Hematopoietic multipotent progenitor cell treated with erythropoietin and hydrocortisone succinate and interleukin-3 and kit ligand, for 6 days (in vitro differentiated cells): ENCODE measurements at places on chromosomes 7 and 10.

- DNase-seq, result peak; percentile 50
Measured at GRCh38 chr7:65731562-65732035, 141.3 kb upstream of the VKORC1L1 start.

- DNase-seq, result no peak
Measured at GRCh38 chr10:122570920-122571319, 10.4 kb downstream of the DMBT1 start.

- peak; percentile 60 for DNase-seq
Measured at GRCh38 chr7:69654381-69654780, 56.1 kb downstream of the AUTS2 start.

- DNase-seq, result peak; percentile 77
Measured at GRCh38 chr10:100009283-100009792, 409 bp downstream of the DNMBP start.

- no peak for DNase-seq
Measured at GRCh38 chr7:132752431-132752830, 176.2 kb upstream of the PLXNA4 start.

GRCh38 chr7:60706-61105 lies 131.7 kb upstream of the FAM20C start:
- no peak for DNase-seq

DNA sequence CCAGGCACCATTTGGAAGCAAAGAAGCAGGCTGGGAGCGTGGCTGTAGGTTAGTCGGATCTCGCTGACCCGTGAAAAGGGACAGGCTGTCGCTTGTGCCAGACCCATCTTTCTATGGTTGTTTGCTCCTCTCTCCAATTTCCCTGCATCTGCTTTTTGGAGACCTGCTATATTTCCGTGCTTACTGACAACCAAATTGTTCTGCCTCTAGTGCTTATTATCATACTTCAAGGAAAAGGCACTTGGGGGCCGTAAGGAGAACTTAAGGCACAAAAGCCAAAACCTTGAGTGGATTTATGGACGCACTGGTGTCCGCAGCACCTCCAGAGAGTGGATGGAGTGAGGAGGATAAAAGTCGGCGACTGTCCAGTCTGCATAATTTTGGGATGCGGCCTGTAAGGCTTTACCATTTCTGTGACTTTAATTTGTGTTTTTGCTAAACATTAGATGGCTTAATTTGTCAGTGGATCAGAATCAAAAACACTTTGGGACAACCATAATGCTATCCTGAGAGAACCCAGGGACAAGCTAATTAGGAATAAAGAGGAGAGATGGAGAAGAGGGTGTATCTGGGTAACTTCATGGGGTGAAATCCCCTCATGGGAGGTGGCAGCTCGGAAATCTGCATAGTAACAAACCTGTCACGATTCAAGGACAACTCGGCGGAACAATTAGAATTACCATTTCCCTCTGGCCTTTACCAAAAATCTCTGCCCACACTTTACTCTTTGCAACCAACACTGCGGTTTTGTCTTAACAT lies 206.7 kb downstream of the HDAC9 start:
- DNase-seq, result no peak

- DNase-seq, result no peak
Measured at GRCh38 chr10:54203401-54203800, 597.6 kb downstream of the PCDH15 start.

DNA sequence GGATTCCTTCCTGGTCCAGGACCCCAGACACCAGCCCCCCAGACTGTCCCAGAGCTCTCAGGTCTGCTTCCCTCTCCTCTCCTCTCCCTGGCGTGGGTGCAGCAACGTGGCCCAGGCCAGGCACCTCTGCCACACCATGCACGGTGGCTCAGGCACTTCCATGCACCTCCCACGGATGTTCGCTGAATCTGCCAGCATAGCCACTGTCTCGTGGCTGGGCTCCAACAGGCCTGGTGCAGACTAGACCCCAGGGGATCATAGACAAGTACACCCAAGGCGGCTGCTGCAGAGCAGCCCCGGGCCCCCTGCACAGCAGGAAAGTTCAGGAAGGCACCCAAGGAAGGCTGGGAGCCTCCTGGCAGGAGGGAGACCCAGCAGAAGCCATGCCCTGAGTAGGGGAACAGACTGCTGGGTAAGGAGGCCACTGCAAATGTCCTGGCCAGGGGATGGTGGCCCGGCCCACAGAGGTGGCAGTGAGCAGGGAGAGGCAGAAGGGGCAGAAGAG lies 4.4 kb downstream of the RASGEF1A start:
- DNase-seq, result no peak

- no peak for DNase-seq
Measured at GRCh38 chr7:142889816-142890215, 4.3 kb upstream of the TRPV6 start.

DNA sequence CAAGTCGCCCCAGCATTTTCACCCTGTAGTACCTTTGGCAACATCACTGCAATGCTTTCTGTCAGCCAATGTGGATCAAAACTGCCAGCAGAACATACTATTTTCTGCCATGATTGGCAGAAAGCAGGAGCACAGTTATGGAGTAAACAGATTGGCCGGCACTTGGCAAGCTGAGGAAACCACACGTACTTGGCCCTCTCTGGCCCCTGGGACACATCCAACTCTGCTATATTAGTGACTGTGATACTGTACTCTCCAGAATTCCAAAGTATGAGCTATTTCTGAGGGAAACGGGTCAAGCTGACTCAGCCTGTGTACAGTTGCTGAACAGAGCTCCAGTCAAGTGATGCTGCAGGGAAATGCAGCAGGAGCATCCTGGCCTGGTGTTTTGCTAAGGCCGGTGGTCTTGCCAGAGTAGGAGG lies 39.8 kb upstream of the LANCL2 start:
- no peak for DNase-seq

GRCh38 chr10:77865580-77866324 lies 60.8 kb downstream of the DLG5 start:
- no peak for DNase-seq

DNA sequence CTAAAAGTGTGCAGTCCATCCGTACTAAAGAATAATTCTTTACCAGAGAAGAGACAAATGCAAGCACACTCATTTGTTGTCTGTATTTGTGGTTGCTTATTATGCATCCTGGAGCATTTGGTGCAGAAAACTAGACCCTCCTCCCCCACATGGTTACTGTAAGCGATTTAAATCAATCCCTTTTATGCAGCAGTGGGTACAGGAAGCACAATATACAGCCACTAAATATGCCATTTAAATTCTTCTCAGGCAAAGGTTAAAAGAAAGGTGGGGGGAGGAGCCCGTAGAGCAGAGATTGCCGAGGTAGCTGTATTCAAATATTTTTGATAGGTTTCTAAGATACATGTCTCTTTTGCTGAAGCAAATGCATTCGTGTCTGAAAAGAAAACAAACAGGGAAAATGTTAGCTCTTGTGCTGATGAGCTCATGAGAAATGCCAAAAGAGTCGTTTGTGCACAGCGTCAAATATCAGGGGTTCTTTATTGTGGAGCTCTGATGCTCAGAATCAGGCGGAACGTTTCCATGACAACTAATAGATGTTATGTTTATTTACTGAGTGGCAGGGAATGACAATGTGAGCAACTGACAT lies 131.3 kb upstream of the NPVF start:
- no peak for DNase-seq

DNA sequence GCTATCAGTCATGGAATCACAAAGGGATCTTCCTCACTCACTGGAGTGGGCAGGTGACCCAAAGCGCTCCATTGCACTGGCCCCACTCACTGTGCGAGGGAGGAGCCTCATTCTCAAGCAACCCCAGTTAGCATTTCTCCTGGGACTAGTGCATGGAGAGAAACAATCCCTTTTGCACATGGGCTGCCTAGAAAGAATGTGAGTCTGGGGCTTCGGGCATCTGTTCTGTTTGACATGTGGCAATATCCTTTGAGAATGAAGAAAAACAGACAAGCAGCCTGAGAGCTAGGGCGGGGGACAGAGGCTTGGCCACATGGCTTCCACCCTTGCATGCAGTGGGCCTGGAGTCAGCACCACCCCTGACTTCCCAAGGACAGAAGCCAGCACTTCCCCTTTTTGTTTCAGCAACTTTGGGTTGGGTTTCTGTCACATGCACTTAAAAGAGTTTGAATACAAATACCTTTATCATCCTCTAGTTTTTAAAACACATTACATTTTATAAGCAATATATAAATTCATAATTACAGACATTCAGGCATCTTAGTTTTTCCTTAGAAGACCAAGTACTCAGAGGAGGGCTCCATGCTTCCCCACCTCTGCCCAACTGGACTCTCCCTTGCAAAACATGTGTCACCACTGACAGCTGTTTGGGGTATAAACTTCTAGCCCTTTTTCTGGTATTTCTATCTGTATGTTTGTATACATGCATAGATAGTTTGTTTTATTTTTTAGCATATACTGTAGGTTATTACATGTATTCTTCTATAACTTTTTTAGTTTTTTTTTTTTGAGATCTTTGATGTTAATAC lies 73.8 kb downstream of the RBM20 start:
- DNase-seq, result peak; percentile 74

DNA sequence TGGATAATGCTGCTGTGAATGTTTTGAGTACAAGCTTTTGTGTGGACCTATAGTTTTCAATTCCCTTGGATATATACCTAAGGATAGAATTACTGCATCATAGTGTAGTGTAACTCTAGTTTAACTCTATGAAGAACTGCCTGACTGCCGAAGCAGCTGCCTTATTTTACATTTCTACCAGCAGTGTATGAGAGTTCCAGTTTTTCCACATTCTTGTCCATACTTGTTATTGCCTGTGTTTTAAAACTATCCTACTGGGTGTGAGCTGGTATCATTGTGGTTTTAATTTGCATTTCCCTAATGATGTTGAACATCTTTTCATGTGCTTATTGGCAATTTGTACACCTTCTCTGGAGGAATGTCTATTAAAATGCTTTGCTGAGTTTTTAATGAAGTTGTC lies 15.7 kb downstream of the SEPTIN7 start:
- DNase-seq, result no peak

GRCh38 chr7:6384327-6384726 lies 63.4 kb downstream of the DAGLB start:
- DNase-seq, result no peak

GRCh38 chr7:13725591-13725990 lies 263.9 kb downstream of the ETV1 start:
- no peak for DNase-seq

GRCh38 chr7:29345590-29345989 lies 151.0 kb downstream of the CHN2 start:
- peak; percentile 78 for DNase-seq

GRCh38 chr10:46239247-46239646 lies 47.5 kb upstream of the ANTXRL start:
- DNase-seq, result no peak

DNA sequence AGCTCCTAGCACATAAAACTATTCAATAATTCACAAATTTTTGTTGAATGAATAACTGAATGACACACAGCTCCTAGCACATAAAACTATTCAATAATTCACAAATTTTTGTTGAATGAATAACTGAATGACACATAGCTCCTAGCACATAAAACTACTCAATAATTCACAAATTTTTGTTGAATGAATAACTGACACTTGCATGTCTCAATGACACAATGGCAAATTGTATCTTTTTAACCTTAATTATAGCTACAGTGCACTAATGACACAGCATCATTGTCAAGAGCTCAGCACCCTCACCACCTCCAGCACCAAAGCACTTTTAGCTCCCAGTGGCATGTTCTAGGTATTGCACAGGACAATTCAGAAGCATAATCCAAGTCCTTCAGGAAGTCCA lies 131.6 kb downstream of the PDE1C start:
- no peak for DNase-seq

DNA sequence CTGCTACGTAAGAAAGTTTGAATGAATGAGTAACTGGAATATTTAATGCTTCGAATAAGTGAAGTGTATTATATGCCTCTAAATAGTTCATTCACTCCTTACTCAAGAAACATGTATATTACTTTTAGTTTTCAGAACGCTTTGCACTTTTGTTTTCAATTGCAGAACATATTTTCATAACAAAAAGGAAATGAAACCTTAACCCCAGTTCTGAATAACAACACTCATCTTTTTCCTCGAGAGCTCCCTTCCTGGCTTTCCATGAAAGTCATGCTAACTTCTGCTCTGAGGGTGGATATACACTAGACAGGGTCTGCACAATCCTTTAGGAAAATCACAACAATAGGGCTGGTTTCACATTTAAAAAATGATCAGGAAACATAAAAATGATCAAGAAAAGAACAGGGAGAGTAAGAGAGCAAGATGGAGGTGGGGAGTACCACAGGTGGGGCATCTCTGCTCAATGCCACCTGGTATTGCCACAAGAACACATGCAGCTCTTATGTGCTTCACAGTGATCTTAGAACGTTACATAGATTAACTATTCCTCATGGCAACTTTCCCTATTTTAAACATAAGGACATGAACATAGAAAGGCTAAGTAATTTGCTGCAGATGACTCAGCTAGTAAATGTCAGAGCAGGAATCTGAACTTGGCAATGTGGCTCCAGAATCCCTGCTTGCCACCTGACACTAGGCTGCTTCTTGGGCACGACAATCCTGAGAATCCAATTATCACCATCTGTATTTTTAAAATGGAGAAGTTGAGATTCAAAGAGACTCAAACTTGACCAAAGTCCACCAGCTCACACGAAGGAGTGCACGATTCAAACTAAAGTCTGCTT lies 219.5 kb upstream of the AOAH start:
- no peak for DNase-seq

DNA sequence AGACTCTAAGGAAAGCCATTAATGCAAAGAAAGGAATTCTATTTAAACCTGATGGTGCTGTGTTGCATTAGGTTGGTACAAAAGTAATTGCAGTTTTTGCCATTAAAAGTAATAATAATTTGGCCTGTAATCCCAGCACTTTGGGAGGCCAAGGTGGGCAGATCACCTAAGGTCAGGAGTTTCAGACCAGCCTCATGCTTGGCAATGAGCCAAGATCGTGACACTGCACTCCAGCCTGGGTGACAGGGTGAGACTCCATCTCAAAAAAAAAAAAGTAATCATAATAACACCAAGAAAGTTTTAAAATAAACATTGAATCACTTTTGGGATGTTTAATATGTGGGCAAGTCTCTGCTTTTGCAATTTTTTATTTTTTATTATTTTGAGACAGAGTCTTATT lies 107.3 kb upstream of the FRMD4A start:
- peak; percentile 11 for DNase-seq

DNA sequence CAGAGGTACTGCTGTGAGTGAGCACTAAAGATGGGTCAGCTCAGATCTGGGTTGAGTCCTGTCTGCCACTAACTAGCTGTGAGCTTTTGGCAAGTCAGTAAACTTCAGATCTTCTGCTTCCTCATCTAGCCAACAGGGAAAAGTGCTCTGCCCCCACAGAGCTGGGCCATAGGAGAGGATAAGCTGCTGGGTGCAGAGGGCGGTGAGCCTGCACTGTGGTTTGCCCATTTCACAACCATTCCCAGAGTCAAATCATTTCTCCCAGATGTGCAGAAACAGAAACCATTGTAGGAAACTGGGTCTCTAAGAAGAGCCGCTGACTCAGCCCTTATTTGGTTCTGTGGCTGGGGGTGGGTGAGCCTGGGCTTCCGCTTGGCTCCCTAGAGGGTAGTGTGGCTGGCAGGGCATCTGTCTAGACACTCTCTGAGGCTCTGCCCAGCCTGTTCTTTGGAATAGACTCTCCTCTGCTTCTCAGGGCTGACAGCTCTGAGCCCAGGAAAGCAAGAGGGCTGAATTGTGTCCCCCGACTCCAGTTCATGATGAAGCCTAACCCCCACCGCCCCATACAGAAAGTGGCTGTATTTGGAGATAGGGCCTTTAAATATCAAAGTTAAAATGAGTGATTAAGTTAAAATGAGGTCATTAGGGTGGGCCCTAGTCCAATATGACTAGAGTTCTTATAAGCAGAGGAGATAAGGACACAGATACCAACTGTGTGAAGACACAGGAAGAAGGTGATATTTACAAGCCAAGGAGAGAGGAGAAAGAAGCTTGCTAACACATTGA lies 29.5 kb upstream of the ARHGAP22 start:
- DNase-seq, result peak; percentile 73
